ENCODE measurements at places on chromosomes 2 and 18. TPM values are rescaled to one million over a fixed set of nuclear protein-coding genes. Genes with fewer than 3 reads are reported as not detected.

DNA sequence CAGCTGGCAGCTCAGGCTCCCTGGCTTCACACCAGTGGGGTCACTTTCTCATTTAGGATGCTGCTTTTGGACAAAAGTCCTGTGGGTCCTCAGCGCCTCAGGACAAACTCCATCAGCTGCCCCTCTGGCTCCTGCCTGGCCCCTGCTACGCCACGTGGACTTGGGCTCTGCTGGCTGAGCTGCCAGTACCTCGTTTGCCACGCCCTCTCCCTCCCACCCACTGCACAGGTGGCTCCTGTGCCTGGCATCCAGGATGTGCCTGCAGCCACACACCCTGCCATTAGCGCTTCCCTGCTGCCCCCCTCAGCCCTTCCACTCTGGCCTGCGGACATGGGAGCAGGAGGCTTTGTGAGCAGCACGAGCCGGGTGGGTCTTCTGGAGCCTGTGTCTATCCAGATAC lies 118.9 kb downstream of the ZNF236 start:
- no peaks in the 10 kb centered on the region for H3K27me3 ChIP-seq
- H3K4me1 ChIP-seq: no peaks in the 10 kb centered on the region
- H3K4me3 ChIP-seq: no peak overlapping the region

The NAT8 gene
- total RNA-seq: not detected

The WIPF1 gene
- total RNA-seq: 317 TPM

- no peaks in the 10 kb centered on the region for H3K4me1 ChIP-seq
- H3K27ac ChIP-seq: no peak overlapping the region
- no peaks in the 10 kb centered on the region for H3K36me3 ChIP-seq
- DNase-seq: no peak
These were observed 37.0 kb upstream of the METTL21A start for GRCh38 chr2:207662203-207662602.
